ENCODE measurements at places on chromosomes 1 and 21.

DNA sequence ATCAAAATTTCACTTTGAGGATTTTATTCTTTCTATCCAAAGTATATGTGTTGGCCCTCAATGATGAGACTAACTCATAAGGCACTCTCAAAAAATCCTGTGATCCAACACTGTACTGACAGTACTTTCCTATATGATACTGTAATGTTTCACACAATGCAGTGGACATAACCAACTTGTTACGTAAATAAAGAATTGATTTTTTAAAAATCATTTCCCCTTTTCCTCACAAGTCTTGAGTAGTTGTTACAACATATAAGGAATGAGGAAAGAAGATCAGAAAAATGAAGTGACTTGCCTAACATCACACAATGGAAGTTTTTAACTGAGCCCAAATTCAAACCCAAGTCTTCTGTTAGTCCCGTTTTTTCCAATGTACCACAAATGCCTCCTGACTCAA, 17.2 kb downstream of the PTP4A2 start:
- no peak for DNase-seq

GRCh38 chr21:38247738-38248510, 8.9 kb upstream of the KCNJ15 start:
- DNase-seq = no peak

- no peak for DNase-seq
Measured at GRCh38 chr1:174135211-174135610, 24.1 kb upstream of the RABGAP1L start.

DNA sequence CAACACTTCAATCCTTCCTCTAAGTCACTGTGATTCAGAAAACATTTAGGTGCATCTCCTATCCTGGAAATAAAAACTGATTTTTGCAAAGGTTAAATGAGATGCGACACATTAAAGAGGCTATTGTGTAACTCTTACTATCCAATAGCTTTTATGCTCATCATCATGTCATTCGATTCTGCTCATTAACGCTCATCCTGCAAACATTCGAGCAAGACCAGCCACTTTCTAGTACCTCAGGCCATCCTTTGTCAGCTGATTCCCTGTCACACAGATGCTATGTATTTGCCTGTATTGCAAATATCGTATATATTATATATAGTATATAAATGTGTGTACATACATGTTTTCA, 131.6 kb downstream of the TLR5 start:
- no peak for DNase-seq
